ENCODE measurements at places on chromosomes 7 and 10.

GRCh38 chr10:86964061-86964846 is 4.0 kb upstream of the ADIRF start:
- DNase-seq: no peak

DNA sequence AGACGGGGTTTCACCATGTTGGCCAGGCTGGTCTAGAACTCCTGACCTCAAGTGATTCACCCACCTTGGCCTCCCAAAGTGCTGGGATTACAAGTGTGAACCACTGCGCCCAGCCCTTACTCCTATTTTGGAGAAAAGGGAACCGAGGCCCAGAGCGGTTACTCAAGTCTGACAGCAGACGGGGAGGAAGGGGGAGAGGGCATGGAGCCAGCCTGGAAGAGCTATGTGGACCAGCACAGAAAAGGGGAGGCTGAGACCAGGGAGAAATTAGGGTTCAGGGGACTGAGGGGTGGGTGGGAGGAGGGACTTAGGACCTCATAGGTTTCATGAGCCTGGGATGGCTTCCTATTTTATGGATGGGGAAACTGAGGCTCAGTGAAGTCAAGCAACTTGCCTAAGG is 1.5 kb downstream of the SFRP5 start:
- no peak for DNase-seq

DNA sequence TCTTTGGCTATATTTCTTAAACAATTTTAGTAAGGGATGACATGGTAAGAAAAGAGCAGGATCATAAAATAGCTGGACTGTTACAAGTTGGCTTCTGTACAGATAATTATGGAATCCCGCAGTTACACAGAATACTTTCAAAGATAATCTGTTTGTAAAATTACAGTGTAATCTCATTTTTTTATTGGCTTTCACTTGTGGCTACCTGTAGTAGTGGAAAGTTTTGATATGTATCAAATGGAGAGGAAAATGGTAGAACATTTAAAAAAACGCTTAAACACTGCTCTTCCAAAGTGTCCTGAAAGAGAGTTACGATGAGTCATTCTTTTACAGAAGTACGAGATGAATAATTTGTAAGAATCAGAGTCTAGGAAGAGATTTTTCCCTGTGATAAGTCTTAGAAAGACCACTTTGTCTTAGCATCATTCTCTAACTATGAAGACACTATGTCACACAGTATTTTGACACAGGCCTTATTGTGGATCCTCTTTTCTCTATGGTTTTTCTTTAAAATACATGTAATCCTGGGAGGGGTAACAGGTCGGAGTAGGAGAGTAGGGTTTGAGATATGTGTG is 215.0 kb upstream of the DKK1 start:
- DNase-seq: no peak

DNA sequence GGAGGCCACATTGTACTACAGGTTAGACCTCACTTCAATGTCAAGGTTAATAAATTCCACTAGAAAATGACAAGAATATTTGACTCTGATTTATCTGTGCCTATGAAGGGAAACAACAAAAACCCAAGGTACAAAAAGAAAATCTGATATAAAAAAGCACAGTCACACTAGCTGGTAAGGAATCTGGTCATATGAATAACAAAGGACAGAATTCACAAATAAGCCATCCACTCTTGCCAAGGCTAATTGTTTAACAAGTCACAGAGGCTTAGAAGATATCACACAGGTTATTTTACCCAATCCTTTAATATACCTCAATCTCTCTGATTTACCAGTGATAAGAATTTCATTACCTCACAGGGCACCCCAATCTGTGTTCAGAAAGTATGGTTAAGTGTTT is 47.9 kb downstream of the IRF5 start:
- DNase-seq: no peak

DNA sequence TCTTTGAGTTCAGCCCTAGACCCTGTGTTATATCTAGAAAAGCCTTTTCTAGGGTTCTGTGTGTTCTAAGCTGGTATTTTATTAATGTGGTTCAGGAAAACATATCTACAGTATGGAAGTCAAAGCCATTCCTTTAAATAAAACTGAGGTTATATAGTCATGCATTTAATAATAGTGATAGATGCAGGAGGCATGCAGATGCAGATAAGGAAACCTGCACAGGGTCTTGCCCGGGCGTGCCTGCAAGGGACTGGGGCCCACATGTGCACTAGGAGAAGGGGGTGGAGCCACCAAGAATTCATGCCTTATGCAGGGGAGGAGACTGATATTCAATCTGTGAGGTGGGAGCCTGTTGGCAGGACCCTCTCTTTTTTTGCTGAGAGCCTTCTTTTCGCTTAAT is 171.5 kb downstream of the PRPF18 start:
- DNase-seq: no peak

GRCh38 chr10:48948470-48949037 is 8.9 kb upstream of the LRRC18 start:
- DNase-seq: no peak

- DNase-seq: no peak
Observed at GRCh38 chr7:36923943-36924436, 199.7 kb upstream of the AOAH start.

DNA sequence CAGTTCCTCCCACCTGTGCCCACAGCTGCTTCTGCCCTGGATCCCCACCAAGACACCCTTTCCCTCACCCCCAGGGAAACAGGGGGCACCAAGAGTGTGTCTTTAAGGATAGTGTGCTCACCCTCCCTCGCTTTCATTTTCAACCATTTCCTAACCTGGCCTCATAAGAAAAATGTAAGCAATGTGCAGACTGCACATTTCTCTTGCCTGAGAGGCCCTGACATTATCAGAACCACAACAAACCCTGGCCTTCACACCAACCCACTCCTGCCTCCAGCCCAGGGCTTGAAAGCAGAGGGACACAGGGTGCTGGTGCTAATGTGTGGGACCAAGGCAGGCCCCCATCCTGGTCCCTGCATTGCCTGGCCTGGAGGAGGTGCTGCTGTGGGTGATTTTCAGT is 11.0 kb upstream of the IMPDH1 start:
- DNase-seq: no peak

GRCh38 chr7:44321796-44322195 is 3.6 kb downstream of the CAMK2B start:
- no peak for DNase-seq

DNA sequence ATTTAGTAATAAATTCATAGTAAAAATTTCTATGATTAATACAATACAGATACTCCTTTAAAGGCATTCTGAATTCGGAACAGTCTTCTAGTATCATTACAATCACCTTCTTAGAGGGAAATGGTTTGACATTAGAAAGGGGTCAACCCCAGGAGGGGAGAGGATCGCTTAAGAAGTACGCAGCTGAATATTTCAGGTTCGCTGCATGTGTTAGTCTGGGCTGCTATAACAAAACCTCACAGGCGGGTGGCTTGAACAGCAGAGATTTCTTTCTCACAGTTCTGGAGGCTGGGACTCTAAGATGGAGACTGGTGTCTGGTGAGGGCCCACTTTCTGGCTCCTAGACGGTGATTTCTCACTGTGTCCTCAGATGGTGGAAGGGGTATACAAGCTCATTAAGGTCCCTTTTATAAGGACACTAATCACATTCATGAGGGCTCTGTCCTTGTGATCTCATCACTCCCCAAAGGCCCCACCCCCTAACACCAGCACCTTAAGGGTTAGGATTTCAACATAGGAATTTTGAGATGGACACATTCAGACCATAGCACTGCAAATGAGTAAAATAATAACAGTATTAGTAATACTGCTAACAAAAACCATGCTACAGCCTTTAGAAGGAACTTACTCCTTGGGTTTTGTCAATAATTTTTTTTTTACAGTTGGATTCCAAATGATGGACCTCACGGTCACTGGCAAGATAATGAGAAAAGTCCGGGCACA is 34.0 kb downstream of the GNA12 start:
- DNase-seq: no peak

GRCh38 chr10:31929261-31930022 is 811 bp upstream of the ARHGAP12 start:
- DNase-seq: peak; percentile 59

DNA sequence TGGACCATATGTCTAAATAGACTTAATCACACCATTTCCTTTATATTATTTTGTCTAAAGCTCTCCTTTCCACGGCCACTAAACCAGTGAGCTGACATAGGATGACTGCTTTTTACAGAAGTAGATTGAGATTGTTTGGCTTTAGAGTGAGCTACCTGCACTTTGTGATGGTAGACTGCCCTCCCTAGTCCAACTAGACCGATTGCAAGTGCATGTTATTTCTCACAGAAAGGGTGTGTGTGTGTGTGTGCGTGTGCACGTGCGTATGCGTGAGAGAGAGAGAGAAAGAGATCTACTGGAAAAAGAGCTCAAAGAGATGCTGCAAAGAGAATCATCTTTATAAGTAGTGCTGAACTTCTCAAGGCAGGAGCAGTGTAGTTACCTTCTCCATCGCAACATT is 60.7 kb downstream of the VCL start:
- no peak for DNase-seq

- no peak for DNase-seq
Observed at GRCh38 chr10:119241066-119241465, 33.7 kb downstream of the GRK5 start.

- DNase-seq: no peak
Observed at GRCh38 chr10:48667960-48668590, 16.6 kb upstream of the WDFY4 start.

DNA sequence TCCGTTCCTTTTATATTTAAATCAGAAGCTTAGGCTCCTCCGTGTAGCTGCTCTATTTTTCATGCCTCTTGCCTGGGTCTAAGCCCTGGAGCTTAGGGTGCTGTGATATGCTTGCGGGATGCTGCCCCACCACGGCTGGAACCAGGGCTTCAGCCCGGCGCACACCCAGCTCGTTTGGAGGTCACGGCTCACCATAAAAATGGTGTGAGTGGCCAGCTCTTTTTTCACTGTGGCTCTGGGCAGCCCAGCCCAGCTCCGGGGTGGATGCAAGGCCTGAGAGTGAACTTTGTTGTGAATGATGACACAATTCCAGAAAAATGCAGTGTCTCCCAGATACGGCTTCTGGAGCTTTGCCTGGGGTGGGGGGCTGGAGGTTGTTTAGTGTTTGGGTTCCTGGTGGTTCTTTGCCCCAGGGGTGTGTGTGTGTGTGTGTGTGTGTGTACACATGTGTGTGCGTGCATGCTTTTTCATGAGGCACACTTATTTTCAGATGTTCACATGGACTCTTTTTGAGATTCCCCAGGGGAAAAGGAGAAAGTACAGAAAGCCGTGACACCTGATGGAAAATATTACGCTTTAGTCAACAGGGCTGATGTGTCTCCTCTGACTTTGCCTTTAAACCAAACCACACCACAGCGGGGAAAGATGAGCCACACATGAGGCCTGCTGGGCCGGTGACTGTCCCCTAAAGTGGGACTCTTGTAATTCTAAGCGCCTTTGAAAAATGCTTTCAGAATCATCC is 46.2 kb downstream of the GRK5 start:
- DNase-seq: peak; percentile 68

DNA sequence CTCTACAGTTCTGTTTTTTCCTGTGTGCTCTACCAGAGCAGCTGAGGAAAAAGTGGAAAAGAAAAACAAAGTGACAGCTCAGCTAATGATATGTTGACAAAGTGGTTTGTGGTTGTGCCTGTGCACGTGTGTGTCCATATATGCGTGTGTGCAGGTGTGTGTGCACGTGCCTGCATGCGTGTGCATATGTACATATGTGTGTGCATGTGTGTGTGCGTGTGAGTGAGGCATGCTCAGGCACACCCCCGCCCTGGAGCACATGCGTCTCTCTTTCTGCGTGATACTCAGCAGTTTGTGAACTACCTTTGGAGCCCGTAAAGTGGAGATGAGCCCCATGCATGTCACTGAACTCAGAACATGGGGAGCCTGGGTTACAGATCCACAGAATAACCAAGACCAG is 84.5 kb upstream of the GPR26 start:
- no peak for DNase-seq

DNA sequence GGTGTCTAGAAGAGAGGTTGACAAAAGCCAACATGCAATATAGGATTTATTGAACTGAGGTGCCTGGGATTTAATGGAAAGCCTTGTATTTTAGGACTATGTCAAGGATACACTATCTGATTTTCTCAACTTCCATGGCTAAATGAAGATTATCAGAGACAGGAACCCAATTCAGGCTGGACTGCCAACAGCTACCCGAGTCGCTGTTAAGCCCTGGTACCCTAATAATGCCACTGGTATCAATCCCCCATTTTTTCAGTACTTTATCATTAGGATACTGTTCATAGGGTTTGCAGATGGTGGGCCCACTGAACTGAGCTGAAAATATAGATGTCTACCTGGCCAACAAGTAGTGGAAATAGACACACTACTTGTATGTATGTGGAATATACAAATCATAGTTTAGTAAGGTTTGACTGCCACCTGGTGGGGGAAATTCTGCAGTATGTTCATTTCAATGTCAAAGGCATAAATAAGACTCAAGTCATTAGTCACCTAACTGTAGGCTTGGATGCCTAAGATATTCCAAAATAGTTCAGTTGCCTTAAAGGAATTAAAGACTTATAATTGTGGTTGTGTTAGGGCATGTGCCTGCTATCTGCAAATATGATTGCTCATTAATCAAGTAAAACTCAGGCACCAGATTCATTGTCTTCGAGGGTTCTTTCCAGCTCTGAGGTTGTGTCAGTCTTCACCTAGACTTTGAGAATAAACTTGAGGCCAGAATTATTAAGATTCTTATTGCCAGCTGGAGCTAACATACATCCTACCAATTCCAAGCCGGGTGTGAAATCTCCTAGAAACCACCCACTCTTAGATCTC is 34.1 kb upstream of the NOBOX start:
- DNase-seq: peak; percentile 16

- no peak for DNase-seq
Observed at GRCh38 chr7:22173685-22174573, 183.0 kb downstream of the RAPGEF5 start.

Data from HuH-7.5 (cell line).